Thoracic aorta (tissue), 2 donors: ENCODE measurements at places on chromosomes 16 and 17.

- no peak for DNase-seq
These were observed 20.7 kb upstream of the NAT9 start for GRCh38 chr17:74796866-74797265.

DNA sequence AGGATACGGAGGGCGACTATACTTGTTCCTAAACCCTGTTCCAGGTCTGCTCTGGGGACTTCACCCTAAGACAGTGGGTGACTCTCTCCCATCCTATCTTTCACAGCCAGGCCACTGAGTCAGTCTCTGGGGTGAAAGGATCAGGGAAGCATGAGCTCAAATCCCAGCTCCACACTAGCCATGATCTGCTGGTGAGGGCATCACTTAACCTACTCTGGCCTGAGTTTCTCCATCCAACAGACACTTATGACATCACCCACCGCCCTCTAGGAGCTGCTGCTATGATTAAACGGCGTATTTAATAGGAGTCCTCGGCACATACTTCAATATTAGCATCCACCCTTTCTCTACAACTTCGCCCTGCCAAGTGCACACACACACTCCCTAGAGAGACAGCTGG lies 10.1 kb downstream of the GAST start:
- DNase-seq, result no peak

DNA sequence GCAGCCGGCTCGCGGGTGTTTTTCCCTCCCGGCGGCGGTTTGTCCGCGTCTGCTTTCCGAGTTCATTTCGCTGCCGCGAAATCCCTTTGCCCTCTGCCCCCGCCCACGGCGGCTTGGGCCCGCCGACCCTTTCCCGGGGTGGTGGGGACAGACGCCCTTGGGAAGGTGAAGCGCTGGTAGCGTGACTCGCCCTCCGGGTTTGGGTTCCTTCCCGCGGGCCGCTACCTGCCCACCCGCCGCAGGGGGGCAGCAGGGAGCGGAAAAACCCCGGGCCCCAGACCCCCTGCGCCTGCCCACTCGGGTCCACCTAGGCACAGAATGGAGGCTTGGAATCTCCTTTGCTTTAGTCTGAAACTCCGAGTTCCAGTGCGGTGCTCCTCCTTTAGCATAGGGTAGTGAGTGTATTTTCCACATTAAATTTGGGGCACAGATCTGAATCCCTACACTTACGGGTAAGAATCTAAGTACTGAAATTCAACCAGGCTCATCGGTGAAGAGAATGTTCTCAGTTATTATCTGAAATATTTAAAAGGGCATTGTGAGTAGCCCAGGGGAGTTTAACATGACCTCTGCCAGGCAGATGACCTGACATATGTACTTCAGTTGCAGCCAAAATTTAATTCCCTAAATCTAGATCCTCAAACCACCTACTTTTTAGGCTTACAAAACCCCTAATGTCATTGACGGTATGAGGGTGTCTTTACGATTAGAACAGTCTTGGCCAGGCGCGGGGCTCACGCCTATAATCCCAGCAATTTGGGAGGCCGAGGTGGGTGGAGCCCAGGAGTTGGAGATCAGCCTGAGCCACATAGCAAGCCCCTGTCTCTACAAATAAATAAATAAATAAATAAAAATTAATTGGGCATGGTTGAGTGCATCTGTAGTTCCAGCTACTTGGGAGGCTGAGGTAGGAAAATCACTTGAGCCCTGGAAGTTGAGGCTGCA lies 1.0 kb downstream of the NME2 start:
- DNase-seq, result no peak

- no peak for DNase-seq
These were observed 30.0 kb downstream of the WFDC1 start for GRCh38 chr16:84324434-84325262.

- no peak for DNase-seq
These were observed 112.1 kb downstream of the BANP start for GRCh38 chr16:88063211-88063773.
